AG08396 (cell line): ENCODE measurements at places on chromosomes 12 and 14.

- no peak for DNase-seq
These were observed 3.9 kb upstream of the RARG start for GRCh38 chr12:53235742-53236442.

- DNase-seq, result no peak
These were observed 981.0 kb downstream of the TMEM121 start for GRCh38 chr14:106507354-106507753.

- no peak for DNase-seq
These were observed 3.0 kb downstream of the SIX1 start for GRCh38 chr14:60646226-60646818.

- DNase-seq, result peak; percentile 29
These were observed 31.9 kb downstream of the CEP83 start for GRCh38 chr12:94427501-94428381.

DNA sequence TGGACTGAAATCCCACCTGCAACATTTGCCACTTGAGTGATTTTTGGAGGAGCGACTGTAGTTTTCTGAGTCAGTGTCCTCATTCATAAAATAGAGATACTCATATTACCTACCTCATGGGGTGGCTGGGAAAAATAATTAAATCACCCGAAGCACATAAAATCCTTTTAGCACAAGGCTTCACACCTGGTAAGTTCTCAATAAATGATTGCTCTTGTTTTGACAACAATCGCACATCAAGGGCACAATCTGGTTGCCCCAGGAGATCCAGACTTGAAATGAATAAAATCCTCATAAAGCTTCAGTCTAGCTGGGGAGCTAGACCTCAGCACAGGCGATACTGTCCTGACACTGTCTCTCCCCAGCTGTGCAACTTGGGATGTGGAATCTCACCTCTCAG is 76.0 kb upstream of the CCDC60 start:
- no peak for DNase-seq

- peak; percentile 29 for DNase-seq
These were observed 111.4 kb downstream of the CRACR2A start for GRCh38 chr12:3641428-3642018.

GRCh38 chr12:1595690-1596347 is 1.4 kb upstream of the FBXL14 start:
- no peak for DNase-seq

DNA sequence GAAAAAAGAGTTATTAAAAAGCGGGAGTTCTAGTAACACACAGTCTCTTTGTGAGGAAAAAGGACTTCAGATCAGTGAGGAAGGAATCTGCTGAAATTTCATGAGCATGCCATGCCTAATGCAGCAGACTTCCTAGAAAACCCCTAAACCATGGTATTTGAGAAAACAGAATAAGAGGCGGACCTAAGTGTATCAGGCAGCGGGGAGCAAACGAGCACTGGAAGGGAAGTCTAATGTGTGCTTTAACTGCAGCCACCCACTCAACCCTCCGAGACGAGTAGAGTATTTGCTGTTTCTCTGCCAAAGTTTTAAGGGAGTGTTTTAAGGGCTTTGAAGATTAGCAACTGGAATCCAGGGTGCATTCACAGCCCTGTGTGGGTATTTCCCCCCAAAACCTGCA is 36.5 kb downstream of the ACADS start:
- no peak for DNase-seq

- DNase-seq, result no peak
These were observed 32.0 kb upstream of the SEL1L start for GRCh38 chr14:81565441-81566290.

DNA sequence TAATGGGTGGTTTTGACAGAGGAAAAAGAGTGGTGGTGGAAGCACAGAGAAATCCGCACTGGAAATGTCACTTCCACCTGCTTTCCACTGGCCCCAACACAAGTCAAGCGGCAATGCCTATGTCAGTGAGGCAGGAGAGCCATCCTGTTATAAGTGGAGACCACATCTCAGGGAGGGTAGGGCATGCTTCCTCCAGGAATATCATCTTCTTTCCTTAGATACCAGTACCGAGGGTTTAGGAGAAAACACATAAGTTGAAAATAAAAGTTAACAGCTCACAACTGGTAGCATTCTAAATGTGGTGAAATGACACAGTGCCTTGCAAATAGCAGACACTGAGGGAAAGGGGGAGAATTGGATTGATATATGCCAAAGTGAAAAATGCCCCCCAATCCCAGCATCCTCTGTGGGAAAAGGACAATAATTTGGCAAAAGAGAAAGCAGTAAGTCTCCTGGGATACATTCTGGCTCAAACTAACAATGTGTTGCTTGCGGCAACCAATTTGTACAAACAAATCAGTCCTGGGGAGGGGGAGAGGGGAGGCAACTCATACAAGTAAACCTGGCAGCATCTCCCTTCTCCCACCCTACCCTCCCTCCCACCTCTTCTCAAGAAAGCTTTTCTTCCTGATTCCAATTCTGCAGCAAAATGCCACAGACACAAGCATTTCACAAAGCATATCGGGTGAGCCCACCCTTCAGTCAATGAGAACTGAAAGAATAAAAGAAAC is 57.1 kb downstream of the STON2 start:
- no peak for DNase-seq

DNA sequence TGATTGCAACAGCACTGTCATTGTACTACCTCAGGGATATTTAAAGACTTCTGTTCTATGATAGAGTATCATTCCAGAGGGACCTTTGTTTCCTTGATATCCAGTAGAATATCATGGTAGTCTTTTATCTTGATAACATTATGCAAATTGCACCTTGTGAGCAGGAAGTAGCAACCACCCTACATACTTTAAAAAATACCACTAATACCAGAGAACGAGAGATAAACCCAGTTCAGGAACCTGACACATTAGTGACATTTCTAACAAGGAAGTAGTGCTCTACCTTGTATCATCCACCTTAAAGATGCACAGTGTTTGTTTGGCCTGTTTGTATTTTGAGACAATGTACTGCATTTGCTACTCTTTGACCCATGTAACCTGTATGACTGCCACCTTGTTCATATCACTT is 8.8 kb upstream of the MAP4K5 start:
- no peak for DNase-seq

GRCh38 chr12:115421796-115422709 is 738.1 kb upstream of the TBX3 start:
- DNase-seq, result no peak

DNA sequence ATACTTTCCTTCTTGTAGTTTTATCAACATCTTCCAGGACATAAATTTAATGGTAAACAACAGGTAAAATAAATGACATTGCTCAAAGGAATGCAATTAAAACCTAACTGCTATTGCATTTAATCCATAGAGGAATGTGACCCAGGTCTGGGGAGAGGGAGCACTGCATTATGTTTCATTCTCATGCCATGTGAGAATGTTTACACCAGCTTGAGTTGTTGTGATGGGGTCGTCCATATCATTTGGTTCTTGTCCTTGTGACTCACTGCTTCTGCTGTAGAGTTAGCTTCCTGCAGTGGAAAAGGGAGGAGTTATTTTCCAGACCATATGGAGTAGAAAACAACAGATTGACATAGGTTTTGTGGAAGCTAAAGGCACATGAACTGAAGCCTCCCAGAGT is 129.3 kb upstream of the PMCH start:
- no peak for DNase-seq

DNA sequence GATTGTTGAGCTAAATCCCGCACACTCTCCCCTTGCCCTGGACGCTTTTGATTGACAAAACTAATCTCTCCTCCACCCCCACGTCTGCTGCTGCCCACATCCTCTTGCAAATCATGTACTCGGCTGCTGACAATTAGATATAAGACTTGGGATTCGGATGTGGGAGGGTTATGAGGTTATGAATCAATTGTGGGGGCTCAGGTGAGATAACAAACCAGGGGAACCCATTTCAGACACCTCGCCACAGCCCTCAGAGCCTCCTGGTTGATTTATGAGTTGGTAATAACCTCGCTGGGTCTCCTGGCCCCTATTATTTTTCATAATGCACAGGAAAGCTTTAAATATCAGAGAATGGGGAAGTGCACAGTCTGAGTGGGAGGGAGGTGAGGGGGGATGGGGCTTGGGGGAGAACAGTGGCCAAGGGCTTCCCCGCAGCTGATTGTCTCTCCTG is 449.9 kb downstream of the DPF3 start:
- DNase-seq, result no peak

DNA sequence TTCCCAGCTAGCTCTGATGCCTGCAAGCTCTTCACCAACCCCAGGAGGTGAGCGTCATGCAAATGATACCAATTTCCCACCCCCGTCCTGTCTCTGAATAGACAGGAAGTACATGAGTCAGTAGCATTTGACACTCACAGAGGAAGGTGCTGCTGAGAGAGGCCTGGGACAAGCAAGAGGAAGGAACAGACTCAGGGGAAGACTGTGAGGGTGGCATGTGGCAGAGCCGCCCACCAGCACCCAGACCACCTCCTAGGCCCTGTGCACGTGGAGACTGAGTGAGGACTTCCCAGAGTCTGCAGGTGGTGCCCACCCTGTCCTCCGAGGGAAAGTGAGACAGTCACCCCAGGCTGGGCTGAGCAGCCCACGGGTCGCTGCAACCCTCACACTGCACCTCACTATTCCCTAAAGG is 199.5 kb upstream of the SFSWAP start:
- DNase-seq, result no peak

- DNase-seq, result no peak
These were observed 97.8 kb downstream of the SLC6A15 start for GRCh38 chr12:84814664-84815245.

DNA sequence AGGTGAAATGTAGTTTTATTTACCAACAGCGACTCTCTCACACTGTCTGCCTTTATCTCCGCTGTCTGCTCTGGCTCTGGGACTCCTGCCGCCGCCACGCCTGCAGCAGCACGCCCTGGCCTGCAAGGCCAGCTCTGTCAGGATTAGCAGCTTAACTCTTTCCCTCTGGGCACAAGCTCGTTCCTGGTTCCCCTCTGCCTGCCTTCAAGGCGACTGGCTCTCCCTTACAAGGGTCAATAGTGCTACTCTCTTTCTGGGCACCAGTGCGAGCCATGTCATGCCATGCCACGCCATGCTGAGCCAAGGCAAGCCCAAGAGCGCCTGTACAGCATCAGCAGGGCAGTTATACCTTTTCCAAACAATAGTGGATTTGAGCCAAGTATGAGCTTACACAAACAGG is 3.6 kb upstream of the CLEC2B start:
- DNase-seq, result no peak

- DNase-seq, result no peak
These were observed 2.7 kb upstream of the CCDC63 start for GRCh38 chr12:110844131-110844530.

DNA sequence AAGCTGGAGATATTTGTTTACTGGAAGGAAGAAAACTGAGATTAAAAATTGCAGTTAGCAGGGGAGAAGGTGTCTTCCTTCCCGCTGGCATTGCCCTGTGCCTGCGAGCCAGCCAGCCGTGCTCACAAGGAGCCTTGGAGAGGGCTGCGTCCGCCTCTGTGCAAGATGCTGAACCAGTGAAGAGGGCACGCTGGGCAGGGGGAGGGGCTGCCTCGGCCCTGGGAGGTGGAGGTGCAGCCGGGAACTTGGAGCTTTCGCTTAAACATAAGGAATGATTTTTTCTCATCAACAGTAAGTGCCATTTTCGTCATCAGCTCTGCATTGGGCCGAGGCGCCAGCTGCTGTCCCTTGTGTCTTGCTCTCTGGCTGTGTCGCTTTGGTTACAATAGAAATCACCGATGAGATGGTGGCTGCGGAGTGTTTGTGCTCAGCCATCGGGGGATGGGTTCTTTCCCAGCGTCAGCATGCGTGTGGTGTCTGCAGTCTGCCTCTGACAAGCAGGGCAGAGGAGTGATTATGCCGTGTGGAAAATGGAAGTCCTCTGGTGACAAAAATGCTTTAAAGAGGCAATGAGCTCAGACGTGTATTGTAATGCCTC is 97.3 kb downstream of the ESR2 start:
- peak; percentile 67 for DNase-seq

DNA sequence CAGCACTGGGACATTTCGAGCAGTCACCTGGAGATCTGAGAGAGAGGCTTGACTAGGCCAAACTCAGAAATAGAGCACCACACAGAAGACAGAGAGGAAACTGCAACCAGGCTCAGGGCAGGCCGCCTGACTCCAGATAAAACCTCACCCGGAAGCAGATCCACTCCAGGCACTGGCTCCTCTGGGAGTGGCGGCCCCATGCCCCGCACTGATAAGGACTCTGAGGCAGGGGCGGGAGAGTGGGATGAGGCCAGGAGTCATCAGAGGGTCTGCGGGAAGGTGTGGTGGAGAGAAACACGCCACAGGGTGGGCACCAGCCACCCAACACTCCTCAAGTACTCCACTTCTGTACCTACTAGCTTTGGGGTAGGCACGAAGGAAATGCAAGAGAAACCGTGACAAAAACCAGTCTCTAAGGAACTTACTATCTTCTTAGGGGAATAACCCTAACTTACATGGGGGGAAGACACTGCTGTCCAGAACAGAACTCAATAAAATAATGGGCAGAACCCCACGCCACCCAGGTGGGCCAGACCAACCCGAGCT is 71.3 kb downstream of the CHGA start:
- DNase-seq, result no peak

- peak; percentile 13 for DNase-seq
These were observed 610.6 kb upstream of the TBX3 start for GRCh38 chr12:115294453-115295133.

DNA sequence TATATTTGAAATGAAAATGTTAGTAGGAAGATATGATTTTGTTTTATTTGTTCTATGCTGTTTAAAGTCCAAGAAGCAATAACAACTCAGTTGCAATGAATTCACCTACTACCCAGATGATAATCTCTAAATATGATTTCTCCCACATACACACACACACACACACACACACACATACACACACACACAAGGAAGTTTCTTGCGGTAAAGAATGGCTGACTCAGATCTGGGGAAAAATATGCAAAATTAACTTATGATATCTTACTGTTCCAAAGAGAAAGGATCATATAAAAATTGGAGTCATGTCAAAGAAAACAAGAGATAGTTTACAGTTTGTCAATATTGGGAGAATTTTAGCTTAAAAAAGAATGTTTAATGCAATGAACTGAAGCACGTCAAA is 456.7 kb downstream of the SLC16A7 start:
- DNase-seq, result no peak

GRCh38 chr12:18813753-18814152 is 75.8 kb downstream of the CAPZA3 start:
- no peak for DNase-seq

DNA sequence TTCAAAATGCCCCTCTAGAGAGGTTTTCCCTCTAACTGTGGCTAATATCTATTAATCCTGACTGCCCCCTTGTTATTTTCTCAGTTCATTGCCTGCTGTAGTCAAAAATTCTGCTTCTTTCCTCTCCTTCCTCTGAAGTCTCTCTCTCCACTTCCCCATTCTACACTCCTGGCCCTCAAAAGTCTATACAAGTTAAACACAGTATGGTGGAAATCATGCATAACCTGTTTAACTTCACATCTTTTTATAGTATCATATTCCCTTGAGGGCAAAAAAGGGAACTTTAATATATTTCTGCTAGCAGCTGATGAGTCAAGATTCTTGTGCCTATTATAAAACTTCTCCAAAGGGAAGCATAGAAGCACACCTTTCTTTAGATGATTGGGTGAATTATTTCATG is 16.7 kb downstream of the GRIP1 start:
- DNase-seq, result no peak

- DNase-seq, result no peak
These were observed 76.9 kb downstream of the KICS2 start for GRCh38 chr12:64145226-64145625.
